ENCODE measurements at places on chromosomes 2 and 18.

- no peak overlapping the region for H3K27ac ChIP-seq
- H3K4me3 ChIP-seq: no peak overlapping the region
- no peaks in the 10 kb centered on the region for H3K27me3 ChIP-seq
- H3K4me1 ChIP-seq: peaks cover 6% of the 10 kb centered on the region
- H3K36me3 ChIP-seq: no peaks in the 10 kb centered on the region
- DNase-seq: no peak
These were observed 51.6 kb downstream of the MAPK4 start for GRCh38 chr18:50611529-50611941.

- H3K4me3 ChIP-seq: no peak overlapping the region
- peaks cover 95% of the 10 kb centered on the region for H3K36me3 ChIP-seq
- H3K4me1 ChIP-seq: no peaks in the 10 kb centered on the region
These were observed 11.2 kb downstream of the ZNF142 start for GRCh38 chr2:218648088-218648786.

DNA sequence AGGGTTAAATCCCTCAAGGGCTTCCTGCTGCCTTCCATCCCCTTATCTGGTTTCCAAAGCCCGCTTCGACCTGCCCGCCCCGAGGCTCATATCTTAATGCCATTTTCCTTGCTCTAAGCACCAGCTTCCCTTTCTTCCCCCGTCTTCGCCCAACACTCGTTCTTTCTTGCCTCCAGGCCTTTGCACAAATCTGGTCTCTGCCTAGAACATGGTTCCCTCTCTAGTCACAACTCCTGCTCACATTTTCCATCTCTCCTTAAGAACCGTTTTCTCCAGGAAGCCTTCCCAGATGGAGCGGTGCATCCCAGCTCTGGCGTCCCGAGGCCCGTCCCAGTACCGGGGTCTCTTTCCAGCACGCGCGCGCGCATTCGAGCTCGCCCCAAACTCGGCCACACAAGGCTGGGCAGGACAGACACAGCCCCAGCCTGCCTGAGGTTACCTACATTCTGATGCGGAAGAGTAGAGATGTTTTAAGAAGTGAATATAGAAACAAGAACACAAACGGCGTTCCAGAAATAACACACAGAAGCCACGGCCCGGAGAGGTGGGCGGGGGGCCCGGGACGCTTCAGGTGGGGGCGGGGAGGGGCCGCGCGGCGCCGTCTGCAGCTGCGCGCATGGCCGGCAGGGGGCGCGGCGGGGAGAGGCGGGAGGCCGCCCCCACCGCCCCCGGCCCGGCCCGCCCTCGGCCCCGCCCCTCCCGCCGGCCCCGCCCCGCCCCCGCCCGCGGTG, at the start of gene DGKD:
Gene DGKD, plus strand, starts transcription at position 726 of the 731 bp plus-strand sequence. CDS start 25 bp downstream, outside the sequence.
- H3K4me1 ChIP-seq: peaks cover 35% of the 10 kb centered on the region
- no peaks in the 10 kb centered on the region for H3K27me3 ChIP-seq
- no peak for DNase-seq

GRCh38 chr18:57542126-57542525, 44.4 kb downstream of the FECH start:
- DNase-seq: no peak
- no peak overlapping the region for H3K27ac ChIP-seq
- H3K36me3 ChIP-seq: no peaks in the 10 kb centered on the region
- H3K27me3 ChIP-seq: no peaks in the 10 kb centered on the region

DNA sequence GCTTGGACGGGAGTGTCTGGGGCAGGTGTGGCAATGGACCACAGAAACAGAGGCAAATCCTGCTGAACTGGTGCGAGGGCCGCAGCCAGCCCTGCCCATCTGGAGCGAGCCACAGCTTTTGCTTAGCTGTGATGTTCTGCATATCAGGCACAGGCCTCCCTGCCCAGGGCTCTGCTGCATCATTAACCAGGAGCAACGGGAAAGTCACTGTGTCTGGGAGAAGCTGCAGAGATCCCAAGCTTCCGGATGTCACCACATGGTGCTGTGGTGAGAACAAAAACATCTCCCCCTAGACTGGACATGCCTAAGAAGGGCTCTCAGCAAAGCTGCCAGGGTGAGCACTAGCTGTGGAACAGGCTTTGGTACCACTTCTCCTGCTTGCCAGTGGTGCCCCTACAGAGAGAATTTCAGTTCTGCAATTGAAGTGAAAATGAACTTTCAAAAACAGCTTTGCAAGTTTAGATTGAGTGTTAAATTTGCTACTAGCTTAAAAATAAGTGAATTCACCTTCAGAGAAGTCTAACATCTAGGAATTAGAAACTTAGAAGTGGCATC, 172.9 kb upstream of the MYT1L start:
- peaks cover 3% of the 10 kb centered on the region for H3K27me3 ChIP-seq
- no peaks in the 10 kb centered on the region for H3K36me3 ChIP-seq
- DNase-seq: no peak
- H3K4me1 ChIP-seq: no peaks in the 10 kb centered on the region

GRCh38 chr18:57141208-57142129, 5.4 kb upstream of the BOD1L2 start:
- H3K4me3 ChIP-seq: no peak overlapping the region
- no peaks in the 10 kb centered on the region for H3K36me3 ChIP-seq
- H3K27me3 ChIP-seq: no peaks in the 10 kb centered on the region
- no peak overlapping the region for H3K27ac ChIP-seq

- DNase-seq: no peak
- no peak overlapping the region for H3K27ac ChIP-seq
- H3K4me3 ChIP-seq: no peak overlapping the region
- no peaks in the 10 kb centered on the region for H3K4me1 ChIP-seq
- H3K27me3 ChIP-seq: peaks cover 33% of the 10 kb centered on the region
These were observed 20.0 kb downstream of the KCNF1 start for GRCh38 chr2:10931710-10932255.

- H3K27me3 ChIP-seq: no peaks in the 10 kb centered on the region
- no peaks in the 10 kb centered on the region for H3K4me1 ChIP-seq
- no peak overlapping the region for H3K4me3 ChIP-seq
- DNase-seq: no peak
These were observed 35.1 kb downstream of the ARL5A start for GRCh38 chr2:151793123-151793522.

DNA sequence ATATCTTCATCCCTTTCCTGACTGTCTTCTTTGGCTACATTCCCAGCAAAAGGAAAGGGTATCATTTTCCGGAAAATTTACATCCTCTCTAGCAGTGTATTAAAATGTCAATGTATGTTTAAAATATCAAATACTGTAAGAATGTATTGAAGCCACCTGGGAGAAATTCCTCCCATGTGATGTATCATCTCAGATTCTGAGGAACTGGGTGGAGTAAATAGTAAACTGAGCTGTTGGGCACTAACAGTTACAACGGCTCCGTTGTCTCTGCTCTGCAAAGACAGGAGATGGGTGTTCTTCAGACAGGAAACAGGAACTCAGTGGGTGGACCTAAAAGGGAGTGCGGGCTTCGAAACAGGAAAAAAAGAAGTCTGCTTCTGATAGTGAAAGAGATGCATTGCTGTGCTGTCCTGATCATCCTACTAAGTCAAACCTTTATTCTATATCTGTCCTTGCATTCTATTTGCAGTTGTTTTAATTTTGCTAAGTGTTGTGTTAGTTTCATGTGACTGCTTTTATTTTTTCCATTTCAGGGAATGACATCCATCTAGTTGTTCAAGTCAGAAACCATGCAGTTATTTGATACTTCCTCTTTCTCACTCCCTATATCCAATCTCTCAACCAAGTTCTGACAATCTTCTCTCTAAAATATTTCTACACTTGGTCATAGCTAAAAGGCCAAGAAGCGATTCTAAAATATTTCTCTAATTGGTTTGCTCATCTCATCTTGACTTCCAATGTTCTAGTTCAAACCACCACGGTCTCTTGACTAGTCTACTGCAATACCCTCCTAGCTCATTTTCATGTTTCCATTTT, 19.4 kb downstream of the DOK1 start:
- no peaks in the 10 kb centered on the region for H3K27me3 ChIP-seq
- no peak overlapping the region for H3K4me3 ChIP-seq
- H3K36me3 ChIP-seq: no peaks in the 10 kb centered on the region
- no peak for DNase-seq

DNA sequence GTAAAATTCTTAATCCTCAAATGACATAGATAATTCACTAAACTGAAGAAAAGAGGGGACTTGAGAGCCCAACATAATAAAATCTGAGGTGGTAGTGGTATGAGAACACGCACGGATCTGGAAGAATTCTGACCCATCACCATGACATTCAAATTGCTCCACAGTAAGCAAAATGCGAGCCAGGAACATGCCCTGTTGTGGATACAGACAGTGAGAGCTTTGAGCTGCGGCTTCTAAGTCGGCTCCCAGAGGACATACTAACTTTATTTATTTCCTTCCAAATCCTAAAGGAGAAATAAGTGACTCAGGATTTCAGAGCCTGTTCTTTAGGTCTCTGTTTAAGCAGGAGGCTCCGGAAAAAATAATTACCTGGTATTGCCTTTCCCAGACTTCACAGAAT, 143.4 kb upstream of the SMAD7 start:
- peaks cover 10% of the 10 kb centered on the region for H3K4me1 ChIP-seq
- H3K27me3 ChIP-seq: no peaks in the 10 kb centered on the region
- H3K4me3 ChIP-seq: no peak overlapping the region
- peaks cover 10% of the 10 kb centered on the region for H3K36me3 ChIP-seq
- no peak overlapping the region for H3K27ac ChIP-seq

DNA sequence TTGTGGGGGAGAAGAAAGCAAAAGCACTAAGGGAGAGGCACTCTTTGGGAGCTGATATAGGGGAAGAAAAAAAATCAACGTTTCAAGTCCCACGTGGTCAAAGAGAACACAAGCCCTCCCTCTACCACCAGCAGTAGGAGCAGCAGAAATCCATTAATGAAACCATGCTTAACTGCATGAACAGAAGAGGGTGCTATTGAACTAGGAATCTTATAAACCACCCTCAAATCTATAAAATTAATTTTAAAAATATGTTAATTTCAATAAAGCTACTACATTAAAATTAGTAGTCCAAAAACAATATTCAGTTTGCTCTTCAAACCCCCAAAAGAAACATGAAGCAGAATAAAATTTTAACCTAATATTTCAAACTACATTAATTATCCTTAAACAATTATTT, 147.8 kb downstream of the TMEM18 start:
- no peaks in the 10 kb centered on the region for H3K27me3 ChIP-seq
- no peaks in the 10 kb centered on the region for H3K4me1 ChIP-seq
- no peak overlapping the region for H3K4me3 ChIP-seq
- no peaks in the 10 kb centered on the region for H3K36me3 ChIP-seq

- H3K27ac ChIP-seq: no peak overlapping the region
- H3K4me1 ChIP-seq: no peaks in the 10 kb centered on the region
- no peak overlapping the region for H3K4me3 ChIP-seq
- no peak for DNase-seq
- no peaks in the 10 kb centered on the region for H3K36me3 ChIP-seq
These were observed 45.0 kb upstream of the CYTIP start for GRCh38 chr2:157488877-157489276.

DNA sequence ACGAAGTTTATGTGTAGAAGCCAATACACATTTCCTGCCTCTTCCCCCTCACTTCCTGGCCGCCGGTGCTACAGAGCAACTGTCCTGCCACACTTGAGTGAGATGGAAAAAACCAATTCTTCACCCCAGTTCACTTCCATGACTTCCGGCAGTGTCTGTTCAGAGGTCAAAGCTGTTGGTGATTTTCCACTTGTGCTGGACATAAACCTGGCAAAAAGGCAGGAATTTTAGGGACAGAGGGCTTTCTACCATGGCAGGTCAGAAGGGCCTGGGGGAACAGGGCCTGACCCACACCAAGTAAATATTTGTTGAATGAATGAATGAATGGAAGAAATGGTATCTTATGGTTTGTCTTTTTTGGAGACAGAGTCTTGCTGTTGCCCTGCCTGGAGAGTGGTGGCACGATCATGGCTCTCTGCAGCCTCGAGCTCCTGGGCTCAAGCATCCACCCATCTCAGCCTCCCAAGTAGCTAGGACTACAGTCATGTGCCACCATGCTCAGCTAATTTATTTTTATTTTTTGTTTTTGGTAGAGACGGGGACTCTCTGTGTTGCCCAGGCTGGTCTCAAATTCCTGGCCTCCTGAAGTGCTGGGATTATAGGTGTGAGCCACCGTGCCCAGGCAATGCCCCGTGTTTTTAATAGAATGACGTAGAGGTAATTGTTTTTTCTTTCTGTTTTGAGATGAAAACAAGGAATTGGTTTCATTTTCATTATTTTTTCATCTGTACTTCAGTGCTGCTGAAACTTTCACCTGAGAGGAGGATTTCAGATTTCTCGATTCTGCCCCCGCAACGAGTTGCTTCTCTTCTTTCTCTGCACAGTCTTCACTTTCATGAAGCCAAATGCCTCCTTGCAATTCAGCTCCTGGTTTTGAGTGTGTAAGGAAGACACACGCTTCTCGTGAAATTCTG, 48.0 kb upstream of the LPIN2 start:
- no peaks in the 10 kb centered on the region for H3K27me3 ChIP-seq
- peaks cover 13% of the 10 kb centered on the region for H3K4me1 ChIP-seq
- no peak for DNase-seq
- H3K36me3 ChIP-seq: no peaks in the 10 kb centered on the region
- no peak overlapping the region for H3K27ac ChIP-seq

DNA sequence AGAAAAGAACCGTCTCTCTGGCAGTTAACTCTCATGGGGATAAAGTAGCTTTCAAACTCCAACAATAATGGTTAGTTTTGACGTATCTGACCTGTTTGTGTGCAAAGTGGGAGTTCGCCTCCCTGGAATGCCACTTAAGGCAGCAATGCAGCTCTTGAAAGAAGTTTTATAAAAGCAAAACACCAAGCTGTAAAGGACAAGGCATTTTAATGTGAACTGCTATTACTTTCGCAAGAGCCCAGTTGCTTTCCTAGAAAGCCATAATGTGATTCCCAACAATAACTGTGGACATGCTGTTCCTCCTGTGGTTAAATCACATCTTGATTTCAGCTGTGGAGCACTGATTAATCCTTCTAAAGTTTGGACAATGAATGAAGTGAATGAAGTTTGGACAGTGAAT, 303.7 kb downstream of the PTPRM start:
- no peak for DNase-seq
- no peaks in the 10 kb centered on the region for H3K27me3 ChIP-seq
- H3K4me3 ChIP-seq: no peak overlapping the region
- H3K4me1 ChIP-seq: peaks cover 16% of the 10 kb centered on the region
- no peak overlapping the region for H3K27ac ChIP-seq

- H3K27me3 ChIP-seq: peaks cover 4% of the 10 kb centered on the region
- peaks cover 27% of the 10 kb centered on the region for H3K4me1 ChIP-seq
- no peaks in the 10 kb centered on the region for H3K36me3 ChIP-seq
- DNase-seq: peak; percentile 87
- H3K4me3 ChIP-seq: peak overlapping the region; percentile 54
These were observed 14.5 kb downstream of the PTPRN start for GRCh38 chr2:219294356-219295351.

- no peak overlapping the region for H3K27ac ChIP-seq
- DNase-seq: no peak
- peaks cover 32% of the 10 kb centered on the region for H3K4me1 ChIP-seq
- H3K36me3 ChIP-seq: no peaks in the 10 kb centered on the region
- H3K4me3 ChIP-seq: no peak overlapping the region
These were observed 41.4 kb downstream of the TET3 start for GRCh38 chr2:74025971-74026612.
